Activated T-helper 1 cell treated with anti-CD3 and anti-CD28 coated beads, Interleukin-2, amount 50 U/mL, for 16 hours (primary cell): ENCODE measurements at places on chromosomes 7 and 10.

- no peak for DNase-seq
Measured at GRCh38 chr10:16192337-16192736, 244.5 kb upstream of the PTER start.

- DNase-seq = no peak
Measured at GRCh38 chr10:60138842-60139241, 232.5 kb upstream of the CCDC6 start.

GRCh38 chr7:157019718-157020451, 9.4 kb upstream of the MNX1 start:
- no peak for DNase-seq

DNA sequence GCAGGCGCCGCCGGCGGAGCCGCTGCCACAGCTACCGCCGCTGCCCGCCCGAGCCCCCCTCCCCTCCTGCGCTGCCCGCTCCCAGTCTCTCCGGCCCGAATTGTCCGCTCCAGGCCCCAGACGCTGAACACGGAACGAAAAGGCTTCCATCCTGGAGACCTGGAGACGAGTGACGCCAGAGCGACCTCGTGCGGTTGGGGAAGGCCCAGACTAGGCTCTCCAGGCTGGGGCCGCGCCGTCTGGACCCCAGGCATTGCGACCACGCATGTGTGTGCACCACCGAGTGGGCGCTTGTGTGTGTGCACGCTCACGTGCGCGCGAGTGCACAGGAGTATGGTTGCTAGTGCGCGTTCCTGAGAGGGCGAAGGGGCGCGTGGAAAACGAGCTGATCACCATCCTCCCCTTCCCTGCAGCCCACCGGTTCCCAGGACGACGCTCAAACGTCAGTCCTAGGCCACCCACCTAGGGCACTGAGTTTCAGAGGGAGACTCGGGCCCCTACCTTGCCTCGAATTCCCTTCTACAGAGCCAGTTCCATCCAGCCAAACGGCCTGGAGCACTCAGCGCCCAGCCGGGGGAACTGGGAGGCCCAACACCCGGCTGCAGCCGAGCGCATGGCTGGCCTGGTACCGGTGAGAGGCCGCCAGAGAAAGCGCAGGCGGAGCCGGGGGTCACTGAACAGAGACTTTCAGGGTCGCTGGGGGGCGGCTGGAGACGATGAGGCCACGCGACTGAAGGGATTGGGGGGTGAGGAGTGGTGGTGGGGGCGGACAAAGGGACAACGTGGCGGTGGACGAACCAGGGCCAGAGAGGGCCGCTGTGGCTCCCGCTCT, 11.6 kb downstream of the LBX1 start:
- DNase-seq = no peak

- DNase-seq = no peak
Measured at GRCh38 chr7:2724453-2725177, 36.6 kb downstream of the AMZ1 start.

DNA sequence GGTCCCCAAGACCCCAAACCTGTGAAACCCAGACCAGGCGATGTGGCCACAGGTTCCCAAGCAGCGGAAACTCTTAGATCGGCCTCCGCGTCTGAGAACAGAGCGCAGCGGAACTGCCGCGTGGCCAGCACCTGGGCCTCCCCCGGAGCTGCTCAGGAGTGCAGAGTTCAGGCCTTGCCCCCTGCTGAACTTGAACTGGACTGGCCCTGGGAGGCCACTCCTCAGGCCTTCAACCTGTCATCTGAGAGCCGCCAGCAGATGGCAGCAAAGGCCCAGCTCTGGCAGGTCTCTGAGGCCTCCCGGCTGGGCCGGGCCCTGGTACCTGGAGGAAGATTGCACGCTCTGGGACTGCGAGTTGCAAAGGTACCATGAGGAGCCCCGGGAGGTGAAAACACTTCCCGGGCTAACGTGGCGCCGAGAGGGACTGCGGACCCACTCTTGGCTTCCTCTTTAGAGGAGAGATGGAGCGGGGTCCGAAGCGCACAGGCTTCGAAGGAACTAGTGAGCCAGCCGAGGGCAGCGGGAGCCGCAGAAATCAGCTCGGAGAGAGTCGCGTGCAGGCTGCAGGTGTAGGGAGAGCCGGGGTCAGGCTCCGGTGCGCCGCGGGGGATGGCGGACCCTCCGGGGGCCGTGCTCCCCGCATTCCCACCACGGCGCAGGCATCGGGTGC, 89.2 kb downstream of the PAXIP1 start:
- DNase-seq = peak; percentile 91

DNA sequence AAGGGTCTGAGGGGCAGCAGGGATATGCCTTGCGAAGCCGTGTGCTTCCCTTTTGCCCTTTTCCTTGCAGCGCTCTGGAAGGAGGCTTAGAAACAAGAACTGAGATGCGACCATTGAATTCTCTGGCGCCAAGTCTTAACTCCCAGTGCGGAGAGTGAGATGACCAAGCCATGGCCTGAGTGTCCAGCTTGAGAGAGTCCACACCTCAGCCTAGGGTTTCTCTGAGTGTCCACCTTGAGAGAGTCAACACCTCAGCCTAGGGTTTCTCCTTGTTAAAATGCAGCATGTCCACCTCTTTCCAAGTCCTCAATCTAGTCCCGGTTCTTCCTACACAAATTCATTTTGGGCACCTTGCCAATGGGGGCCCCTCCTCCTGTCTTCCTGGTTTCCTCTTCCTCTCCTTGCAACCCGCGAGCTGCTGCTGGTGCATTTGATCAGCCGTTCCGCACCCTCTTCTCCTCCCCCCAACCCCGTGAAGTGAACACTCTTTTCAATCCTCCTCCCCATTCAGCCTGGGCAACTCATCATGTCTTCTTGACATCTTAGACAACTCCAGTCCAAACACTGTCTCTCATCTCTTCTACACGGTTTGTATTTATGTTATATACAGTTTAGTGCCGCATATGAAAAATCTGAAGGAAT, 178.2 kb upstream of the PITRM1 start:
- no peak for DNase-seq

DNA sequence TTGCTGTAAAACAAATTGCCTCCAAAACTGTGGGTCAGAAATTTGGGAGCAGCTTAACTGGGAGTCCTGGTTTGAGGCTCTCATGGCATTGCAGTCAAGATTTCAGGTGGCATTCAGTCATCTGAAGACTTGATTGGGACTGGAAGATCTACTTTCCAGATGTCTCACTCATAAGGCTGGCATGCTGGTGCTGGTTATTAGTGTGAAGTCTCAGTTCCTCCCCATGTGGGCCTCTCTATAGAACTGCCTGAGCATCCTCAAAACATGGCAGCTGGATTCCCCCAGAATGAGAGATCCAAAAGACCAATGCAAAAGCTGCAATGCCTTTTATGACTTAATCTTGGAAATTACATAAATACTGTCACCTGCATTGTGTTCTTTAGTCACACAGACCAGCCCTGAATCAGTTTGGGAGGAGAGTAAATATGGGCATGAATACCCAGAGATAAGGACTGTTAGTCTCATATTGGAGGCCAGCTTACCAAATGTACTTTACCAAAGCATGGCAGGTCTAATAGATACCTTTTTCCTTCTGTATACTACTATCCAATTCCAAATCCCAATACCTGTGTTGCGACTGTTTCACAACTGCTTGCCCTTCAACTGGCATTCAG, 6.5 kb upstream of the HERPUD2 start:
- no peak for DNase-seq

GRCh38 chr7:84085147-84085546, 109.4 kb downstream of the SEMA3A start:
- DNase-seq = no peak

DNA sequence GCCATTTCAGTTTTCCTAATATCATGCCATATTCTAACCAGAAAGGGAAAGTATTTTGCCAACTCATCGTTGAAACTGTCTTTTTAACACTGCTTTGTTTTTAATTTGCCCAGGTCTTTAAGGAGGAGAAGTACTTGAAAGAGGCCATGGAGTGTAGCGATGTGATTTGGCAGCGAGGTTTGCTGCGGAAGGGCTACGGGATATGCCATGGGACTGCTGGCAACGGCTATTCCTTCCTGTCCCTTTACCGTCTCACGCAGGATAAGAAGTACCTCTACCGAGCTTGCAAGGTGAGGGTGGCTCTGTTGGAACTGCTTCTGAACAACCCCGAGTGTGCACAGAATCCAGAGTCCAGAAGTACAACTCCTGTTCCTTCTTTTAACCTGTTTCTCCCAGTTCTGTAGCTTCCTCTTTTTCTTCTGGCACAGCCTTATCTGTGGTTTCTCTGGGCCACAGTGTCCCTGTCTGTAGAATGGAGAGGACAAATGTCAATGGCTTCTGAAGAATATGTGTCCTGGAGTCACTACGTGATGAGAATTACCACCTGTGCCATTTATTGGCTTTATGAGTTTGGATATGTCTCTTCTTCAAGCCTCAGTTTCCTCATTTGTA, 60.1 kb downstream of the LANCL2 start:
- DNase-seq = no peak

GRCh38 chr10:16965344-16965616, 148.1 kb upstream of the RSU1 start:
- DNase-seq = no peak

GRCh38 chr10:117477211-117477947, 65.2 kb upstream of the EMX2 start:
- no peak for DNase-seq

DNA sequence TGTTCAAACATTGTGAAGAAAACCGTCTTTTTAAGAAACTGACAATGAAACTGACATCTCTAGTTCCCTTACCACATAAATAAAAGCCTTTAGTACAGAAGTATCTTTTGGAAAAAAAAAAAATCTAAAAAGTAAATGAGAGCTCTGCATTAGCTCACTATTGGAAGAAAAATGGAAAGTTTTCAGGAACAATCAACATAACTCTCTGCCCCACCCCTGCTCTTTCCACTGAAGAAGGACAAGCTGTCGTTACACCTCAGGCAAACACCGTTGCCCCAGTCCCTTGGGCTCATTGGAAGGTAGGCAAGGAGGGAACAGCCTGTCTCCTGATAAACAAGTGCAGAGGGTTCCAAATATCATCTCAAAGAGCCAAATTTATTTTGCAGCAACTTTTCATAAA, 22.4 kb upstream of the C1QL3 start:
- no peak for DNase-seq

- no peak for DNase-seq
Measured at GRCh38 chr10:68564712-68565111, 4.6 kb downstream of the TET1 start.

GRCh38 chr7:33639552-33640197, 265.7 kb upstream of the BMPER start:
- DNase-seq = no peak

- DNase-seq = no peak
Measured at GRCh38 chr10:79948976-79949722, at the start of gene SFTPD. SFTPD (minus strand) TSS chr10:79949105; CDS start chr10:79946659, 2,446 bp downstream.

DNA sequence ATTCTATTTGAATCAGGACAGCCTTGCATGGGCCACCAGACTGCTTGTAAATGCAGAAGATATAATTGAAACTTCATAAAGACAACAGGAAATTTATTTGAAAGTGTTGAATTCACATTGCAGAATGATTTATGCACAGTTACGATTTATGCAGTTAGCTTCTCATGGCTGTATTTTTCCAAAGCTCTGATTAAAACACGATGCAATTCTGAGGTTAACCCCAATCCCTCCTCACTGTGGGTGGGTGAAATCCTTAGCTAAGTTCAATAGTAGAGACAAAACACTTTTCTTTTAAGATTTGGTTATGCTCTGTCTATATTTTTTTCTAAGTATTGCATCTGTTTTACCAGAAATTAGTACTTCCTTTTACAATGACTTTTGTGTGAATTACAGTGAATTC, 728.8 kb upstream of the IGFBP3 start:
- DNase-seq = no peak

DNA sequence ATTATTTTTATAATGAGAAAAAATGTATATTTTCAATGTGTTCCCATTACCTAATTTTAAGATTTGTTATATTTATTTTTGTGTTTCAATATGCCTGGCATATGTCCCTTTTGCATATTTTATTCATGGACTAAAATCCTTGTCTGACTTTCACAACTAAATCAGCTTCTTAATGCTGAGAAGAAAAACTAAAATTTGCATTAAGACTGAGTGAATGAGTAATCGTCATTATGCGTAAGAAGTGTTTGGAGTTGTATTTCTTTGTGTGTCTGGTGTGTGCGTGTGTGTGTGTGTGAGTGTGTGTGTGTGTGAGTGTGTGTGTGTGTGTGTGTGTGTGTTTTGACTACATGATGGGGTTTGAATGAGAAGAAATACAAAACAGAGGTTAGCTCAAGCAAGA, 201.7 kb upstream of the SP8 start:
- DNase-seq = no peak

- DNase-seq = no peak
Measured at GRCh38 chr7:44471436-44471835, 19.0 kb downstream of the NUDCD3 start.

DNA sequence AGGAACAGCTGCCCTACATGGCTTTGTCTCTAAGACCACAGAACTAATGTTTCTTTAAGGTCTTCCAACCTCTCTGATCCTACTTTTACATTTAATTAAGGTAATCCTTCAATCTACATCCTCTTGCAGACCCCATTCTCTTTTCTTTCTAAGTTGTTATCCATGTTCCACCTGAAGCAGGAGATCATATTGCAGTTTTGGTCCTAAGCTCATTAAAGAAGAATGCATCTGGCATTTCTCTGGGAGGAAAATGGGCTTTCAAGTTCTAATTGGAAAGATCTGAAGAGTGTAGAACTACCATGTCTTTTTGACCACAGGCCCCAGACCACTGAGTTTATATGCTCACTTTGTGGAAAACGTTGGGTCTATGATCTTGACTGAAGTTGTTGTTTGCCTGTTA, 111.2 kb downstream of the SEM1 start:
- no peak for DNase-seq

DNA sequence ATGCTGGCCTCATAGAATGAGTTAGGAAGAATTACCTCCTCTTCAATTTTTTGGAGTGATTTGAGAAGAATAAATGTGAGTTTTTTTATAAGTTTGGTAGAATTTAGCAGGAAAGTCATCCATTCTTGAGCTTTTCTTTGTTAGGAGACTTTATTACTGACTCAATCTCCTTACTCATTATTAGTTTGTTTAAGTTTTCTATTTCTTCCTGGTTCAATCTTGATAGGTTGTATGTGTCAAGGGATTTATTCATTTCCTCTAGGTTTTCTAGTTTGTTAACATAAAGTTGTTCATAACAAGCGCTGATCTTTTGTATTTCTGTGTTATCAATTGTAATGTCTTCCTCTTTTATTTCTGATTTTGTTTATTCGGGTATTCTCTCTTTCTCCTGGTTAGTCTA, 47.4 kb downstream of the BICC1 start:
- DNase-seq = no peak

DNA sequence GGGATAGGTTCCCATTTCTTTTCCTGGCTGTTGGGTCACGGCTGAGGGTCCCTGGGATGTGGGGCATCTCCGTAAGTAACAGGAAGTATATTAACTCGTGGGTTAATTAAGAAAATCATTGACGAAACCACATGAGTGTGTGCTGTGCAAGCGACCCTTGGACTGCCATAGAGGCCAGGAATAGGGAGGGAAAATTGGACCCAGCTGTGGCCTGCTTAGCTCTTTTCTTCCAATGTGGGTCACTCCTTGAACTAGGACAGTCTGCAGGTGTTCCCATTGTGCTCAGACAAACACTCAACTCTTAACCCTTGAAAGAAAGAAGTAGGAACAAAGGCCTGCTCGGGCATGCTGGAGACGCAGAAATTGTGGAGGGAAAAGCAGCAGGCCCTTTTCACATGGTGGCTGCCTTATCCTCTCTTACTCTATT, 25.6 kb upstream of the PLEKHA1 start:
- DNase-seq = no peak

GRCh38 chr10:6987536-6987945, 407.5 kb upstream of the PRKCQ start:
- no peak for DNase-seq

- no peak for DNase-seq
Measured at GRCh38 chr10:6473901-6474370, 106.1 kb downstream of the PRKCQ start.
